Endothelial cell of umbilical vein (primary cell): ENCODE measurements at places on chromosomes 1 and 21. TPM values are rescaled to one million over a fixed set of nuclear protein-coding genes. Genes with fewer than 3 reads are reported as not detected.

The PLOD1 gene
- total RNA-seq = 245 and 260 TPM in 2 replicates

The CFAP107 gene
- not detected in 2 replicates for total RNA-seq

The PTCH2 gene
- total RNA-seq = 1.8 and 1.9 TPM in 2 replicates

The IL24 gene
- total RNA-seq = not detected in 2 replicates

GRCh38 chr1:225517697-225518096 lies 89.9 kb upstream of the LBR start:
- no peak for DNase-seq
